Hematopoietic multipotent progenitor cell treated with erythropoietin and hydrocortisone succinate and interleukin-3 and kit ligand, for 4 days (in vitro differentiated cells): ENCODE measurements at places on chromosomes 2 and 18.

GRCh38 chr2:115161081-115161770 lies 718.8 kb downstream of the DPP10 start:
- peak; percentile 44 for DNase-seq

DNA sequence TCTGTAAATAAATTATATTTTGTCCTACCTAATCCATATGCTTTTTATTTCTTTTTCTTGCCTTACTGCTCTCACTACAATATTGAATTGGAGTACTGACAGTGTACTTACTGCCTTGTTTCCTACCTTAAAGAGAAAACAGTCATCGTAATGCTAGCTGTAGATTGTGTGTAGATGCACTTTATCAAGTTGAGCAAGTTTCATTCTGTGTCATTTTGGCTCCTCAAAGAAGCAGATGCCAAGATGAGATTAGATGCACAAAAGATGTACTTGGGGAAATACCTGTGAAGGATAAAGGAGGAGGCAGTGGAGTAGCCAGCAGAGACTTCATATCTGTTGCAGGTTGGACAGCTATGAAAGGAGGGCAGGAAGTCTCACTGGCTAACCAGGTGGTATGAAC lies 145.5 kb downstream of the FTCDNL1 start:
- no peak for DNase-seq

DNA sequence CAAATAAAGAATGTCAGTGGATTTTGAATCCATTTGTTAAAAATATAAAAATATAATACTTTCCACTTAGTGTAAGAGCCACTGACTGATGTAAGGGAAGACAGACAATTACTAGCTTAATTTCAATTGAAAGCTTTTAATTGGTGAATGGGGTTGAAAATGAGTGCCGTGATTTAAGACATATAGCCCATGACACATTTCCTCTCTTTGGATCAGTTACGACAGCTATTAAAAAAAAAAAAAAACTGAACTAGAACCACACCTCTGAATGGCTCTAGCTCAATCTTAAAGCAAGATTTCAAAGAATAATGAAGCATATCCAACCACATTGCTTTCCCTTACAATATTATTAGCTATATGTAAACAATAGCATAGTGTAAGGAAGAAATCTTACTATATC lies 44.0 kb downstream of the CIB4 start:
- no peak for DNase-seq

- peak; percentile 75 for DNase-seq
Measured at GRCh38 chr18:47100212-47100831, 50.0 kb downstream of the HDHD2 start.

DNA sequence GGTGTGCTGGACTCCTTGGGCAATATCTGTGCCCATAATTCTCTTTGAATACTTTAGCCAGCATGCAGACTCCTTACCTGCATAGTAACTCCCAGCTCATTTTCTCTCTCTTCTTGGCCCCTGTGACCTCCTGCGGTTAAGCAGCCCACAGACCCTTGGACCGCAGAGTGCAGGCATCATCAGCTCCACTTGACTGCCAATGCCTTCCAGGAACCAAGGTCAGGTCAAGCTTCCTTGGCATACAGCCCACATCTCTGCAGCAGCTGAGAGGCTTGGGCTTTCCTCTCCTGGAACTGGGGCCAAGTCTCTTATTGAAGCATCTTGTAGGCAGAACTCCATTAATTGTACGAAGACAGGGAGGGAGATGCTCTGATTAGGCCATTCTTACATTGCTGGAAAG lies 130.1 kb upstream of the PIEZO2 start:
- no peak for DNase-seq

GRCh38 chr2:204289066-204289465 lies 256.2 kb upstream of the PARD3B start:
- no peak for DNase-seq

- no peak for DNase-seq
Measured at GRCh38 chr18:1965541-1965940, 605.8 kb downstream of the METTL4 start.

DNA sequence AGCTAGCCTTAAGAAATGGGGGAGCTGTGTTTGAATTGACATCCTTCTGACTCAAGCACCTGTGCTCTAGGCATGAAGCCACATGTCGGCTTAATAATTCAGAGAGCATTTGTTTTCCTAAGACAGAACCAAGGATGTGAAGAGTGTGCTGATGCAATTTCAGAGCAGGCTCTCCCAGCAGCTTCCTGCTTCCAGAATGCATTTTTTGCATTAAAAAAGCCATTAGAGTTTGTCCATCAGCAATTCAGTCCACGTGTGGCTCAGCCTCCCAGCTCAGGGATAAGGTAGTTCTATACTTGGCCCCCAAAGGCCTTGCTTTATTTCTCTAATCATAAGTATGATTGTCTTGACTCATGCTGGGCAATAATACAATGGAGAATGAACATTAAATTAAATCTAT lies 37.7 kb downstream of the DOCK10 start:
- DNase-seq, result no peak

DNA sequence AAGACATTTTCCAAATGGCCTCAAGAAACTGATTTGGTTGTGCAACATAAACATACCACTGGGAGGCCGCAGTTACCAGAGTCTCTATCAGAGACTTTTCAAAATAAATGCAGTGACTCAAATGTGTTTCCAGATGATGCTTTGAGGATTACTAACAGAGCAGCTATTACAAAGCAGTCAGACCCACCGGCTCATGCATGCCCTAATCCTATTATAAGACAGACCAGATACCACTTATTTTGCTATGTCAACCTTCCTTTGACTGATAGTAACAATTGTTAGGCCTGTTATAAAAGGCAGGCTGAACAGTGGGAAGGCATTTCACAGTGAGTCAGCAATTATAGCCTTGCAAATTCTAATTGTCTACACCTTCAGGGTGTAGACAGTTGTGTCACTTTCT lies 217.7 kb downstream of the LRRTM1 start:
- peak; percentile 6 for DNase-seq

DNA sequence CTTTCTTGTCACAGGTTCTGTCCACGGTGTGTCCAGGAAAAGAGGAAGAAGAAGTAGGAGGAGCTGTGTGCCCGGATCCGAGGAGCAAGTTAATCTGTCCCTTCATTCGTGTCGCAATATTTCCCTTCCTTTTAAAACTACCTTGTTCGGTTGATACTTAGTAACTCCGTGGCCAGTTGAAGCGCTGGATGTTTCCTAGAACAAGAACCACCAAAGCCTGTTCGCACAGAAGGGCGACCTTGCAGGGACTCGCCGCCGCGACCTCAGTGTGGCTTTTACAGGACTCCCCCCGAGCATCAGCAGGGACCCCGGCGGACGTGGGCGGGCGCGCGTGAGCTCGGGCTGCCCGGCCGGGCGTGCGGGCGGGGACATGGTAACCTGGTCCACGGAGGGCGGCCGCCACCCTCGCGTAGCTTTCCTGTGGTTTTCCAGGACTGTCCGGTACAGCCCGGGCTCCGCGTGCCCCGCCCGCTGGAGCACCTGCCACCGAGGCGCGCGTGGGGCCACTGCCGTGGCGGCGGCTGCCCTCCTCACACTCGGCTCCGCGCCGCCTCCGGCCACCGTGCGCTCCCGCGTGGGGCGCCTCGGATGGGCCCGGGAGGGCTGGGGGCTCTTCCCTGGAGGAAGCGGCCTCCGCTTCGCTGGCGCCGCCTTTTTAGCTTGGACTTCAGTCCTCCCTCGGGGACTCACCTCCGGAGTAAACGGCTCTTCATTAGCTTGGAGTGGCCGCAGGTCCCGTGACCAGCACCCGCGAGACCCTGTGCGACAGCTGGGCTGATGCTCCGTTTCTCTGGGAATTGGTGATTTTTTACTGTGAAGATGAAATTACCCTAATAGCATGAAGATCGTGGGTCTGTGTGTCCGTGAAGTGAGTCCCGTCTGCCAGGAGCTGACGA lies 9.2 kb upstream of the D2HGDH start:
- peak; percentile 27 for DNase-seq

DNA sequence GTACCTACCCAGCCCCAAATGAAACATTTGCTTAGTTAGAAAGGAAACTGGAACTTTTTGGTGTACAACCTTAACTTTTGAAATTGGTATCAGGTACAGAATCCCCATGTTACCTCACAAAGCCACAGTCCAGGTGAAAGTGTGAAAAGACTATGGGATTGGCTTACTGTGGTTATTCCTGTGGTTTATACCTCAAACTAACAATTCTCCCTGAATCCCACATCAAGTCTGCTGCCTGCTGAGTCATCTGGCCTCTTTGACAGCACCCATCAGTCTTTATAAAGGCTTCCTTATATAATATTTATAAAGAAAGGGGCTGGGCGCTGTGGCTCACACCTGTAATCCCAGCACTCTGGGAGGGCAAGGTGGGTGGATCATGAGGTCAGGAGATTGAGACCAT lies 164.6 kb downstream of the TMEM247 start:
- DNase-seq, result no peak

- DNase-seq, result no peak
Measured at GRCh38 chr2:160735696-160736095, 242.1 kb upstream of the RBMS1 start.

GRCh38 chr18:46298511-46298910 lies 194.3 kb downstream of the HAUS1 start:
- no peak for DNase-seq

DNA sequence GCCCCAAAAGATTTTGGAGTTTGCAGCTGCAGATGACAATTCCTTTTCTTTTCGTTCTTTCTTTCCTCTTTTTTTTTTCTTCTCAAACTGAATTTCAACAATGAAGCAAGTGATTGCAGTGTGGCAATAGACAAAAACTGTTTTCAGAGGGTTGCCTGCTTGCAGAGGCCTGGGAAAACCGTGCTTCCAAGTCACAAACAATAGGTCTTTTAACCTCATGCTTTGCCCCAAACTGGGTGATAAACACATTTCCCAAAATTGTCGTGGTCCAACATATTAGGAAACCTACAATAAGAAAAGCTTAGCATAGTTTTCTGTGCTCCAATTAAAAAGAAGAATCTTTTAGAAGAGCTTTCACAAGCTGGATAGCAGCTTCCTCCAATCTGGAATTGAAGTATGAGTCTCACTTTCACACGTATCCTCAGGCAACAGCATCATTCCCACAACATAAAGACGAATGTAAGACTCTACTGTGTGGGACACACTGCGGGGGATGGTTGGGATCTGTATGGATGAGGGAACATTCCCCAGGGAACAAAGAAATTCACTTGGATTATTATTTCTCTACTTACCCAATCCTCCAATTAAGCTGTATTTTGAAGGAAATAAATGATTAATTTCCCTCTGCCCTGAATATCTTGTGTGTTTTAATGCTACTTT lies 656.1 kb downstream of the RNF144A start:
- DNase-seq, result no peak

GRCh38 chr2:40286721-40287120 lies 165.2 kb downstream of the SLC8A1 start:
- DNase-seq, result no peak

DNA sequence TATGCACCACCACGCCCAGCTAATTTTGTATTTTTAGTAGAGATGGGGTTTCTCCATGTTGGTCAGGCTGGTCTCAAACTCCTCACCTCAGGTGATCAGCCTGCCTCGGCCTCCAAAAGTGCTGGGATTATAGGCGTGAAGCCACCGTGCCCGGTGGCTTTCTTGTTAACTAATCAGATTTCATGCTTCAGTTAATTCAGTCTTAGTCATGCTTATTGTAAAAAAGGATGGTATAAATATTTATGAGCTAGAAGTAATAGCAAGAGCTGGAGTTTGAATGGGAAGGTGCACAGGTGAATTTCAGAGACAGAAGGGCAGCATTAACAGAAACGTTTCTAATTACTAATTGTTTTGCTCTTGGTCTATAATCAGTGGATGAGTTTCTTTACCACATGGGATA lies 10.3 kb downstream of the GEMIN6 start:
- DNase-seq, result no peak

DNA sequence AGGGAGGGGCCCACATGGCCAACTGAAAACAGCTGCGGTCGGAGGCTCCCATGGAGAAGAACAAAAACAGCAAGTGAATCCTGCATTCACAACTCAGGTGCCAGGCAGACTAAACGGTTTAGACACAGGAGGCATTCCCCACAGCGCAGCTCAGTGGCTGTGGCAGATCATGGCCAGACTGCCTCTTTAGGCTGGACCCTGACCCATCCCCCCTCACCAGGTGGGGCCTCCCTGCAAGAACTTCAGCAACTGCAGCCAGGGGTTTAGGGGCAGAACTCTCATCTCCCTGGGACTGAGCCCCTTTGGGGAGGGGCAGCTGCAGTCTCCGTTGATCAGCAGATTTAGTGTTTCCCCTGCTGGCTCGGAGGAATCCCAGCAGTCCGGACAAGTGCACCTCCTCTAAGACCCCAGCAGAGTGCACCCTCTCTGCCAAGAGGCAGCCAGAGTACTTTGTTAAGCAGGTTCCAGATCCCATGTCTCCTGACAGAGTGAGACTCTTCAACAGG lies 346.7 kb downstream of the SS18 start:
- DNase-seq, result no peak

GRCh38 chr2:85143463-85144082 lies 10.4 kb downstream of the TCF7L1 start:
- DNase-seq, result no peak
